NCI-H1436 treated with DMSO at 0.1 percent for 48 hours (cell line): ENCODE measurements at places on chromosomes 11 and 22.

GRCh38 chr11:6682591-6682935 lies 577 bp downstream of the MRPL17 start:
- no peak for DNase-seq

GRCh38 chr11:118175993-118176777 lies at the start of gene SCN2B:
TSS of gene SCN2B (minus strand) at chr11:118176639. CDS start at chr11:118176431, 208 bp downstream.
- no peak for DNase-seq

GRCh38 chr11:60849641-60850520 lies 5.9 kb downstream of the PTGDR2 start:
- DNase-seq = no peak

GRCh38 chr11:59192446-59193020 lies 20.2 kb downstream of the MPEG1 start:
- no peak for DNase-seq

DNA sequence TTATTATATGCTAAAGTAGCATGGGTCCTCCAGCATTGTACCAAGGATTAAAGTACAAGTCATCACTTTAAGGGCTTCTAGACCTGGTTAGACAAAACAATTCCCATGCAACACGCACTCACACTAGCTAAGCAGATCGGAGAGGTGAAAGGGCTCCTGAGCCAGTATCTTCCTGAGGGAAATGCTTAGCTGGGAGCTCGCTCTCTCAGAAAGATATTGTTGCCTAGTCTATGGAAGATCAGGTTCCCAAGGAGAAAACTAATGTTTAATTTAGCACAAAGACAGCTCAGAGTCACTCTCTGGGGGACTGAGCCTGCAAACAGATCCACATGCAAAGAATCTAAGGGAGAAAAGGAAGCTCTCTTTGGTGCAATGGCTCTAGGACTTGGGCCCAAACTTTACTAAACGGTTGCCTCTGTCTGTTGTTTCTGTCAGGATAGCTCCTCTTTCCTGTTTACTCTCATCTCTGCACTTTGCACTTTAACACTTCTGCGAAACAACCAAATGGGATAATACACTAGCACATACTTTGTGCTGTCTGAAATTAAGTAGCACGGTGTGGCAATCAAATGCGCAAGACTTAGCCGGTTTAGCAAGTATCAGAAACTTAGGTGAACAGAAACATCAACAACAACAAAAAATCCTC lies 10.7 kb downstream of the MAML2 start:
- no peak for DNase-seq

- no peak for DNase-seq
Observed at GRCh38 chr11:75261902-75262361, 21.4 kb downstream of the TPBGL start.

GRCh38 chr11:42631220-42631843 lies 680.5 kb upstream of the API5 start:
- DNase-seq = no peak

GRCh38 chr11:63672936-63673539 lies 1.9 kb upstream of the ATL3 start:
- DNase-seq = no peak

DNA sequence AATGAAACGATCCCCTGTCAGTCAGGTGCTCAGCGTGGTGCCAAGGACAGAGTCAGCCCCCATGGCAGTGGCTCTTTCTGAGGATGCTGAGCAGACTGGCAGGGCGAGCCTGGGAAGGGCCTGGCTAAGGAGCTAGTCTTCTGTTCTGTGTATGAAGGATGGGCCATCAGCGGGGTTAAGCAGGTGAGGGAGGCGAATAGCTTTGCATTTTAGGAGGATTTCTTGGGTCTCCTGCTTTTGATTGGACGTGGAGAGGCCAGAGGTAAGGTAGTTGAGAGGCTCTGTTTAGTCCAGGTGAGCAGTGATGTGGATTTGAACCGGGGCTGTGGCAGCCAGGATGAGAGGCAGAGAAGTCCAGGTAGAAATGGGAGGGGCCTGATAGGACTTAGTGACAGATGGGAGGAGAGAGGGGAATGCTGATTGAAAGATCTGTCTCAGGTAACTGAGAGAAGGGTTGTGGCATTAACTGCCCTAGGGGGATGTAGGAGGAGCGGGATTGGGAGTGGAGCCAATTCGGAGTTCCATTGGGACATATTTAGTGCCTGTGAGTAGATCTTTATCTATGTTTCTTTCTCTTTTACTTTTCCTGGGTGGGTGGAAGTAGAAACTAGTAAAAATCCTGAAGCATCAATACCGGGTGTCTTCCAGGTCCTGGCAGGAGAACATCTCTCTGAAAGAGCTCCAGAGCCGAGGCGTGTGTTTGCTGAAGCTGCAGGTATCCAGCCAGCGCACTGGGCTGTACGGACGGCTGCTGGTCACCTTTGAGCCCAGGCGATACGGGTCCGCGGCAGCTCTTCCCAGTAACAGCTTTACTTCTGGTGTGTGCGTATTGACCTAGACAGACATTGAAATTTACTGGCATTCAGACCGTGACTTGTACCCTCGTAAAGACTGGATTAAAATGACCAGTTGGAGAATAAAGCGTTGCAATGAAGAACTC lies 2.0 kb downstream of the IGHMBP2 start:
- no peak for DNase-seq
